ENCODE measurements at places on chromosomes 7 and 10. TPM values are rescaled to one million over a fixed set of nuclear protein-coding genes. Genes with fewer than 3 reads are reported as not detected.

DNA sequence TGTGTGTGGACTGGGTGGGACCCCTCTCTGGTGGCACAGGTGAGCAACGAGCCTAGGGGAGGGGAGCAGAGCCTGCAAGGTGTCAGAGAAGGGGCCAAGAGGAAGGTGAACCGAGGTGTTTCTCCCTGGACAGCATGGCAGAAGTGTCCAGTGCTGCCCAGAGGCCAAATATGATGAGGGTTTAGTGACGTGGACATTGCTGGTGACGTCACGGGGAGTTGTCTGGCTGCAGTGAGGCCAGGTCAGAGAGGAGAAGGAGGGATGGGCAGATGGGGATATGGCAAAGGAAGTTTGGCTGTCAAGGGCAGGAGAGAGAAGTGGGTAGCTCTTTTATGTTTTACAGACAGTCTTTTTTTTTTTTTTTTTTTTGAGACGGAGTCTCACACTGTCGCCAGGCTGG, 2.6 kb upstream of the ZNF853 start:
- DNase-seq: no peak

- no peak for DNase-seq
Measured at GRCh38 chr7:8185926-8186683, 75.9 kb downstream of the ICA1 start.

DNA sequence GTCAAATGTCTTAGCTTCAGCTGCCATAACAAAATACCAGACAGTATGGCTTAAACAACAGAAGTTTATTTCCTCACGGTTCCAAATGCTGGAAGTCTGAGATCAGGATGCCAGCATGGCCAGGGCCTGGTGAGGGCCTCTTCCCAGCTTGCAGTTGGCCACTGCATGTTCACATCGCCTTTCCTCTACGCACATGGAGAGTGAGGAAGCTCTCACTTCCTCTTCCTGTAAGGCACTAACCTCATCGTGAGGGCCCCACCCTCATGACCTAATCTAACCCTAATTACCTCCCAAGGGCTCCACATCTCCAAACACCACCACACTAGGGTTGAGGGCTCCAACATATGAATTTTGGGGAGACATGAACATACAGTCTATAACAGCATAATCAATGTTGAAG, 14.4 kb downstream of the ZNF33B start:
- no peak for DNase-seq

The TMEM176B gene
- 0.35 TPM for total RNA-seq

Data from endodermal cell (in vitro differentiated cells).